ENCODE measurements at places on chromosomes 5 and 9.

DNA sequence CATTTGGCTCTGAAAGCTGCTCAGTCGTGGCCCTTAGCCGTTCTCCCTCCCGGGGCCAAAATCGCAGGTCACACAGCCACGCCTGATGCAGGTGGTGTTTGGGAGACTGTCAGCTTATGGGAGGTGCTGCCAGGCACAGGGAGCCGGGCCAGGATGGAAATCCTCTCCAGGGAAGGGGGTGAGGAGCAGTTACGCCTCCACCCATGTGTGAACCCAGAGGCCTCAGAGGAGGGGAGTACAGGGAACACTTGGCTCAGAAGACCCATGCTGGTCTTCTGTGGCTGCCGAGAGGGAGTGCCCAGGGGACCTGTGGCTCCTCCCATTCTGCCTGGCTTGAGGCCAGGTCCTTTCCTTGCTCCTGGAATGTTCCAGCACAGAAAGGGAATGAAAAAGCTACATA, 3.6 kb upstream of the OLFM1 start:
- DNase-seq, result no peak

- DNase-seq, result no peak
These were observed 311.5 kb downstream of the COX7C start for GRCh38 chr5:86929123-86929766.

GRCh38 chr5:10653751-10654400, 90.0 kb downstream of the ANKRD33B start:
- DNase-seq, result no peak

GRCh38 chr5:156367597-156367996, 40.6 kb downstream of the SGCD start:
- DNase-seq, result no peak

GRCh38 chr5:142280066-142281007, 44.5 kb downstream of the SPRY4 start:
- no peak for DNase-seq

DNA sequence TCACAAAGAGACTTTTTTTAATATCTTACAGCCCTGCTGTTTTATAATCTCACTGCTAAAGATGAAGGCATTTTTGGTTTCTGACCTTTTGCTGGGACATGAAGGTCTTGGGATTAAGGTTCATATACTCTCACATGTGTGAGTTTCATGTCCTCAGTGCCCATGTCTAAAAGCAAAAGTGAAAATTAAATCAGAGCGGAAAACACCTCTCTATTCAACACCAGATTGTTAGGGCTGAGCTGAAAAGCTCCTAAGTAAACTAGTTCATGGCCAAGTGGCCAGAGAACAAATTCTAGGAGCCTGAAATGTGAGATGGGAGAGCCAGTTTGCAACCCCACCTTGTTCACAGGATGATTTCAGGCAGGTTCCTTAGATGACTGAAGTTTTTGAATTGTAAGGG, 110.9 kb downstream of the GRIA1 start:
- no peak for DNase-seq

DNA sequence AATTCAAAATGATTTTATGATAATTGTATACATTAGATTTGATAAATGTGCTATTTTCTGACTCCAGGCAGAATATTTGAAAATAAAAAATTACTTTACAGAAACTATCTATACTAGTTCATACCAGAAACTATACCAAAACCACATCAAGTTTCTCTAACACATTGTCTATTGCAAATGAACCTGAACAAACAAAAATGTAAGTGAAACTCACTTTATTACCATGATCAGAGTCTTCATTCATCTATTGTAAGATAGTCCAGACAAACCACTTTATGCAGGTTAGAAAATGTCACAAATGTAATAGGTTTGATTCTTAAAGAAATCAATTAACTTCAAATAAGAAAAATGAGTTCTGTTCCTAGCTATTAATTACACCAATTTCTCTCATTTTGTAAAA, 99.4 kb downstream of the OXCT1 start:
- no peak for DNase-seq

GRCh38 chr5:181246276-181247049, 2.8 kb upstream of the RACK1 start:
- DNase-seq, result no peak

DNA sequence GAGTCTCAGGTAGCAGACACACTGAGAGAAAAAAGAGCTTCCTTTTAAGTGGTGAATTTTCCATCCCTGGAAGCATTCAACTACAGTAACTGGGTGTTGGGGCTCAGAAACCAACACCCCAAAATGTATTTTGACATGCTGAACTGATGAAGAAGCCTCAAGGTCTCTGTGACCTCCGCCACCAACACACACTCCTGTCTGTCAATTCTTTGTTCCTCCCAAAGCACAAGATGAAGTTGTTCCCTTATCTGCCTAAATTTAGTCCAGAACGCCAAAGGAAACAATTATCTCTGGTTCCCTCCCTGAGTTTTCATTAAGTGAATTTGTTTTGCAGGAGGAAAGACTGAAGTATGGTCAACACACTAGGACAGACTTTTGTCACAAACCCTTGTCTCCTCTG, 1.4 kb upstream of the CDKN2AIPNL start:
- DNase-seq, result no peak

DNA sequence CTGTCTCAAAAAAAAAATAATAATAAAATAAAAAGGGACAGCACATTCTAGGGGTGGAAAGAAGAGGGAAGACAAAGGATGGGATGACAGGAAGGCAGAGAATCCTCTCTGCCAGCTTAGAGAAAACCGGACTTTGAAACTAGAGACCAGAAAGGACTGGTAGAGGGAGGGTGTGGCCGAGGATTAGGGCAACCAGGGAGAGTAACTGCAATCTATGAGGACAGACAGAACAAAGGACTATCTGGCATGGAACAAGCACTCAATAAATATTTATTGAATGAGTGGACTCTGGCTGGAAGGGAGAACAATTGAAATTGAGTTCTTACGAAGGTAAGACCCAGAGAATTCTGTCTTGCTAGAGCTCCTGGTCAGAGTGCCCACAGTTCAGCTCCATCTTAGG, 2.4 kb downstream of the GBA2 start:
- DNase-seq, result no peak

DNA sequence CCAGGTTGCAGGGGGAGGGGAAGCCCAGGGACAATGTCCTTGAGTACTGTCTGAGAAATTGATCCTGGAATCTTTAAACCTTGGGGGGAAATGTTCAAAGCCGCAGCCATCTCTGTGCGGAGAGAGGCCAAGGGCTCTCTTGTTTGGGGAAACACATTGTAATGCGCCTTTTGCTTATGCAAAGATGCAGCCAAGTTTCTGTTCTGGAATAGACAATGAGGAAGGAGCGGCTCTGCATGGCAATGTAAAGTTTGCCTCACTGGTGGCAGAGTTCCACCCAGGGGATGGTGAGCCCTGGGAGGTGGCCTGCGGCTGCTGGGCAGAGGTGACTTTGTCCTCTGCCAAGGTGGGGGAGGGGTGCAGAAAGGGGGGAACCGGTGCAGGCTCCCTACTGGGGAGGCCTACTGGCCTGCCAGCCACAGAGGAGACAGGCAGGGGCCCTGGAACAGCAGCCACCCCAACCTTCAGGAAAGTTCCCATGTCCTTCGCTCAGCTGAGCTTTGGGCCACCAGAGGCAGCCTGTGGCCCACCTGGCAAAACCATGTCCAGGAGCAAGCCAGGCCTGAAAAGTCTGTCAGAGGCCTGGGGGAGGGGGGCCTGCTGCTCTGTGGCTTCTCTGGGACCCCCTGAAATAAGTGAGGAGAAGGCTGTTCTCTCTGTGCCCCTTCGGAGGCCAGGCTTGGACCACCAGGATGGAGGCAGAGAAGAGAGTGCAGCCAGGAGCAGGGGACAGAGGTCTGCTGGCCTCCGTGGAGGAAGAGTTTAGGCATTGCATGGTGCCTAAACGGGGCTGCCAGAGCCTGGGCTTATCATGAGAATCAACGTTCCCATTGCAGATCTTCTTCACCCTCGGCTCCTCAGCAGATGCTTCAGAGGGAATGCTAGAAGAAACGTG, 127.8 kb downstream of the ZNF354C start:
- no peak for DNase-seq

GRCh38 chr9:69400470-69400869, 75.5 kb downstream of the ENTREP1 start:
- DNase-seq, result no peak

GRCh38 chr5:61737301-61737963, 405.4 kb downstream of the ZSWIM6 start:
- DNase-seq, result no peak

DNA sequence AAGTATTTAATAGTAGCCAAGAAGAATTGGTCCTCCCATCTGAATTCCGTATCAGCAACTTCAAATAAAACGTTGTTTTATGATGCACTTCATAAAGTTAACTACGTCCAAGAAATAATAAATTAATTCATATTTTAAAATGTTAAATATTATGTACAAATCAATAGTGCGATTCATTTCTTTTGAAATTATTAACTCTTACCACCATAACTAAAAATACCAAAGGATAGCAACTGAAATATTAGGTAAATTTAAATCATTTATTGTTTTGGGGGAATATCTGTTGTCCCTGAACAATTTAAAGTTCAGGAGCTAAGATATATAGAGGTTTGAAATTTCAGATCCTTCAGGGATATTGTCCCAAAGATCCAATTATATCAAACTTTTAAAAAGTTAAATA, at the start of gene OR2K2:
OR2K2 (minus strand) TSS at position 101 of the 400 bp plus-strand sequence. CDS start 1,791 bp downstream, outside the sequence.
- no peak for DNase-seq

- no peak for DNase-seq
These were observed 393.1 kb downstream of the TMEM232 start for GRCh38 chr5:110333384-110333783.

- DNase-seq, result no peak
These were observed 26.6 kb downstream of the NR5A1 start for GRCh38 chr9:124480621-124480981.

DNA sequence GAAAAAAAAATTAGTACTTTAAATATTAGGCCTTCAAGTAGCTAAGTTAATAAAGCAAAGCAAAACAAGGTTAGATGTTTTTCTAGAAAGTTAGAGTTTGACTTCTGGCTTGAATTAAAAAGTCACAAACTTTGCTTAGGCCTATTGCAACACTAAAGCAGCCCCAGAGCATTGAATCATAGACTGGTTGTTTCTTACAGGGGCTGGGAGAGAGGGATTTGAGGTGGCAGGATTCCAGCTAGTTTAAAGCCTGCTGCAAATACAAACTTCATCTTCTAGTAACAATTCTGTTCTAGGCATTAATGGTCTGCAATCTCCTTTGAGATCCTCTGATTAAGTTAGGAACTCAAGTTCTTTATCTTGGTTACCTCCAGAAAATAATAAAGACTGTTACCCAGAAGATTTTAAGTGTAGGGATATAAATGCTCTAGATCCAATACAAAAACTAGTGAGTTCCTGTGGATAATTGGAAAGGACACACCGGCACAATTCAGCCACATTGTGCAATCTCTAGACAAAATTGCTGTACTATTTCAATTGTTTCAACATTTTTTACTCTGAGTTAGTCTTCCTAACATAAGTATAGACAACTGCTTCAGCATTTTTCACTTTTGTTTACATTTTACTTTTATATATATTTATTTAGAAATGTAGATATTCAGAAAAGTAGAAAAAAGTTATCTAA, 12.6 kb downstream of the OR13C5 start:
- DNase-seq, result no peak

DNA sequence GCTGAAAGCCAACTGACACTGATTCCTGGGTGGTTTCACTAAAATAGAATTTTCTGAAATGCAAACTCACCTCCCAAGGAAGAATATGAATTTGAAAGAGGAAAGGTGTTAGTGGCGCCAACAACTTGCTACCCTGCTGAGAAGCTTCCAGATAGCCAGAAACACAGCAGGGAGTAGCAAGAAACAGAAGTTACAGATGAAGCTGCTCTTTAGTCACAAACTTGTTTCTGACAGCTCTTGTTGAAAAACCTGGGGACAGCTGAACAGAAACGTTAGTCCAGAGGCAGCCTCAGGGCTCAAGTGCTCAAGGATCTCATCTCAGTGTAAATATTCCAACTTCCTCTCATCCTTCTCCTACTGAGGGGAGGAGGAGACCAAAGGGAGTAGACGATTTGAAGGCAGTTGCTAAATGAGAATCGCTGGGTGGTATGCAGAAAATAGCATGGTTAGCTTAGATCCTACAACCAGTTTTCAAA, 184.1 kb downstream of the PDE4D start:
- DNase-seq, result no peak

GRCh38 chr5:149773291-149774095, 43.4 kb downstream of the PPARGC1B start:
- DNase-seq, result no peak

DNA sequence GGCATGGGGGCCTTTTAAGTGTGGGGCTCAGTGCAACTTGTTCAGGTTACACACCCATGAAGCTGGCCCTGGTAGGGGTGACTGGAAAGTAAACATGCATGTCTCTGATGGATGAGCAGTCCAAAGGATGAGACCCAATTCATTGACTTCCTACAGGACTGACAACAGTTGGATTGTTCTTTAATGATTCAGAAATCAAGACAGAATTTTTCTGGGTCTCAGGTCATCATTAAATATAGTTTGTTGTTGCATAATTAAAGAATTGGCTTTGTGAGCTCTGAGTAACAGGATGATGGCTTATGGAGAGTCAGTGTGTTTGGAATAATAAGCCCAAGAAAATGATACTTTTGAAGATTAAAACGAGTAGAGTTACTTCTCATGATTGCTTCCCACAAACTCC, 604.2 kb upstream of the CLINT1 start:
- DNase-seq, result no peak

DNA sequence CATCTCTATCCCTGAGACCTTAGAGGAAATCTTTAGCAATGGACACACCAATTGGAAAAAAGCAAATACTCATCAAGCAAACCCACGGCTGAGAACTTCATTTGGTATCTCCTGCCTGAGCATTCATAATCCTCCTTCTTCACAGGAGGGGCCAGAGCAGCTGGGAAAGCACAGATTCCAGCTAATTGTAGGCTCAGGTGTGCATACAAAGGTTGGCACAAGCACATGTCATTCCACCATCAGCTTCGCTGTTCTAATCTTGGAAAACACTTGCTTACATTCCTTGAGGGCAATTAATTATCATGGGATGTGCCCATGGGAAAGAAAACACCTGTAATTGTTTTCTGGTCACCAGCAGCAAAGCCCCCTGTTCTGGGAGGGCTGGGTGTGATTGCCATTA, 376.6 kb downstream of the SPOCK1 start:
- peak; percentile 52 for DNase-seq

GRCh38 chr9:110842169-110842568, 173.6 kb downstream of the MUSK start:
- no peak for DNase-seq

DNA sequence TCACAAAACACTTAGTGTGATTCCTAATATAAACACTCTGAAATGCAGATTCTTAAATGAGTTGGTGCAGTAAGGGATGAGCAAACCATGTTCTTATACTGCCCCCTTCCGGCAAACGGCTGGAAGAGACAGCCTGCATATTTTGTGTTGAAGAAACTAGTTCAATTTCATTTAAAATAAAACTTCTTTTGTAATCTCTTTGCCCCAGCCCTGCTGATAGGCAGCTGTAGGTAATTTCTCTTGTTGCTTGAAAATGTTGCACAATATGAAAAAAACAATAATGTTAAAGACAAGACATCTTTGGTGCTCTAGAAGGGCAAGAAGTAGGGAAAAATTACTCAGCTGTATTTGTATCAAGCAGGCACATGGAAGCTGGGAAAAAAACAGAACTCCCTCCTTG, 89.7 kb upstream of the CCNG1 start:
- DNase-seq, result peak; percentile 4
